Stimulated activated CD8-positive, alpha-beta memory T cell treated with anti-CD3 and anti-CD28 coated beads, Interleukin-2, amount 100 ng/mL, for 48 hours (primary cell): ENCODE measurements at places on chromosomes 2 and 18.

- DNase-seq = no peak
Measured at GRCh38 chr2:42133771-42134195, 35.4 kb upstream of the EML4 start.

DNA sequence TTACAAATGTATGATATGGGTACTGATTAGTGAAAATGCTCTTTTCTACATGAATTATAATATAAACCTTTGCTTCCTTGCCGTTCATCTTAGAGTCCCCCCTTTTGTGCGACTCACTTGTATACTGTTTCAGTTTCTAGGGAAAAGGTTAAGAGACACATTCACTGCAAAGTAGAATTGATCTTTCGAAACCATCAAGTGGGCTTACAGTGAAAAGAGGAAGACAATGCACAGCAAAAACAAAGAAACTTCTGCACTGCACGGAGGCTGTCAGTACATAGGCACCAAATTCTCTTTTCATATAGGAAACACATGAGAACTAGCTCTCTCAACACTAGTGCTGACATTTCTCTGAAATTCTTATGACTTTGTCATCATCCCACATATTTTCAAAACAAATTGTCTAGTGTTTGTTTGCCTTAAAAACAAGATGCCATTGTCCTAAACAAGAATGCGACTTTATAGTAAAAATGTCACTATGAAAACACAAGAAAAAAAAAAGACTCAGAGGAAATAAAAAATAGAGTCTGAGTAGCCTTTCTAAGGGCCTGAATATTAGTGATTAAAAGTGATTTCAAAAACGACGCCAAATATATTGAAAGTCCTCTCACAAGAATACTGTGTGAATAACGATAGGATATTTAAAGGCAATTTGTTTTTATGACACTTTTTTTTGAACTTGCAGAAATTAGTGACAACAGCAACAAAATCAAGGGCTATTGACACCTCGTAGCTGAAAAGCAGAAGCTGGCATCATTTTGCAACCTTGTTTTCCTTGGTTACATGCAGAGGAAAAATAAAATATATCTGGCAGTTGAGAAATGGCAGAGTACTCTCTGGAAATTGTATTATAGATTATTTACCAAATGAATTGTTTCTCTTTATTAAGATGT is 827.0 kb downstream of the BCL11A start:
- DNase-seq = no peak

DNA sequence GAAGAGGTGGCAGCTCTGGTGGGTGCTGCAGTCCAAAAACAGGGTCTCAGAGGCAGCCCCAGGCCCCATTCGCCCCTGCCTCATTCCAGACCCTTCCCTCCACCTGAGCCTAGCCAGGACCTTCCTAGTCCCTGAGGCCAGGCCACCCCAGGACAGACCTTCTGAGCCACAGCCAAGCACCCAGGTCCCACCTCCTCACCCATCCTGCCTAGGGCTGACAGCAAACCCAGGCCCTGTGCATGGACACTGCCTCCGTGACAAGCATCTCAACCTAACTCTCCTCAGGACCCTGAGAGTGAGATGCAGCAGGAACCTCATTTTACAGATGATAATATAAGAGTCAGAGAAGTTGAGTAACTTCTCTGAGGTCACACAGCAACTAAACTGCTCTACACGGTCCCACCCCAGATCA is 15.5 kb downstream of the ADRA2B start:
- DNase-seq = no peak

GRCh38 chr2:212973347-212973746 is 178.1 kb downstream of the IKZF2 start:
- no peak for DNase-seq

GRCh38 chr18:55317864-55318263 is 270.1 kb downstream of the TCF4 start:
- no peak for DNase-seq

GRCh38 chr2:2590141-2590540 is 259.1 kb upstream of the MYT1L start:
- no peak for DNase-seq

- DNase-seq = no peak
Measured at GRCh38 chr2:79210274-79210917, 50.8 kb upstream of the REG3A start.

DNA sequence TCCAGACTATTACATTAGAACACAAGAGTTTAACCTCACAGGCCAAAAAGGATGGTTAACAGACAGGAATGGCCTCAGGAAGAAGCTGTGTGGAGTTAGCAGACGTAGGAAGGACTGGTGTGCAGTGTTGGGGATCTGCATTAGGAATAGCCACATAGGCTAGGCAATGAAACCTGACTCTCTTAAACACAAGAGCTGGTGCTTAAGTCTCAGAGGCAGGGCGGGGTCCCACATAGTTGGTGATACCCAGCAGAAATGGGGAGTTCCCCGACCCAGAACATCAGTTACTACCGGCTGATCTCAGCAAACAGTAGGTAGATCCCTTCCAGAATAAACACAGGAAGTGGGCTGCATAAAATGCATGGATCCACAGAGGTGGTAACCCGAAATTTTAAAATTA is 64.1 kb downstream of the CCDC93 start:
- DNase-seq = no peak

- no peak for DNase-seq
Measured at GRCh38 chr2:241126771-241127202, 22.5 kb downstream of the PASK start.

- no peak for DNase-seq
Measured at GRCh38 chr18:63882333-63883141, 5.0 kb upstream of the SERPINB2 start.

GRCh38 chr2:127157651-127158485 is 50.9 kb upstream of the BIN1 start:
- DNase-seq = no peak

GRCh38 chr2:173175222-173175621 is 99.6 kb downstream of the MAP3K20 start:
- DNase-seq = no peak

DNA sequence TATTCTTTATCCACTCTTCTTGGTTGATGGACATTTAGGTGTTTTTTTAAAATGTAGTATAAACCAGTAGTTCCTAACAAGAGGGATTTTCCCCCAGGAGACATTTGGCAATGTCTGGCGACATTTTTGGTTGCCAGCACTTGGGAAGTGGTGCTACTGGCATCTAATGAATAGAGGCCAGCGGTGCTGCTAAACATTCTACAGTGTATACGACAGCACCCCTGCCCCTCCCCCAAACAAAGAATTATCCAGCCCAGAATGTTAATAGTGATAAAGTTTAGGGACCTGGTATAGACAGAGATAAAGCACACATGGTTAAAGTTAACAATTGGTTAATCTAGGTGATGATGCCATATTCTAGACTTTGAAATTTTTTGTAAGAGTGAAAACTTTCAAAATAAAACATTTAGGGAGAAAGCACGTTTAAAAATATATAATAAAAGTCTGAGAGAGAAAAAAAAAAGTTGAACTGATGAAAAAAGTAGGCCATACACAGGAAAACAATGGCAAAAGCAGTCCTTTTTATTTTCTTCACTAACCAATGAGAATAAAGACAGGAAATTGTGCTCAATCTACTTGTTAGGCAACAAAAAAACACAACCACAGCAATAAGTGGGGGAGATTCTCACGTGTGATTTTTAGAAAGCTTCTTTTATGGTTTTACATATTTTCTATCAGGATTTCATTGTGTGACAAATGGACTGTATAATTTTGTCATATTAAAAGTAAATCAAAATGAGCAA is 14.8 kb downstream of the FBXO48 start:
- no peak for DNase-seq
